ENCODE measurements at places on chromosomes 6 and 20. TPM values are rescaled to one million over a fixed set of nuclear protein-coding genes. Genes with fewer than 3 reads are reported as not detected.

The FGD2 gene
- 16.2 TPM for total RNA-seq

- no peak for DNase-seq
Measured at GRCh38 chr6:146903451-146903850, 300.8 kb upstream of the STXBP5 start.

GRCh38 chr6:142485256-142485655, 183.4 kb downstream of the ADGRG6 start:
- no peak for DNase-seq

DNA sequence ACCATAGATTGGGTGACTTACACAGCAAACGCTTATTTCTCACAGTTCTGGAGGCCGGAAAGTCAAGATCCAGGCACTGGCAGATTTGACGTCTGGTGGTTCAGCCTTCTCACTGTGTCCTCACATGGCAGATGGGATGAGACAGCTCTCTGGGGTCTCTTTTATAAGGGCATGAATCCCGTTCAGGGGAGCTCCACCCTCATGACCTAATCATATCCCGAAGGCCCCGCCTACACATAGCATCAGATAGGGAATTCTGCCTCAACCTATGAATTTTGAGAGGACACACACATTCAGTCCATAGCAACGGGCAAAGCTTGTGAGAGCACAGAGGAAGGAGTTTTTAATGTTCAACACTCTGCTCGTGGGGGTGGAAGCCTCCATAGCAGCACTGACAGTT, 27.5 kb downstream of the DAAM2 start:
- no peak for DNase-seq

The RARS2 gene
- total RNA-seq, result 14.1 TPM

GRCh38 chr6:24822696-24823095, 24.0 kb upstream of the ARMH2 start:
- no peak for DNase-seq

GRCh38 chr6:7234547-7234946, 78.5 kb downstream of the SSR1 start:
- no peak for DNase-seq

DNA sequence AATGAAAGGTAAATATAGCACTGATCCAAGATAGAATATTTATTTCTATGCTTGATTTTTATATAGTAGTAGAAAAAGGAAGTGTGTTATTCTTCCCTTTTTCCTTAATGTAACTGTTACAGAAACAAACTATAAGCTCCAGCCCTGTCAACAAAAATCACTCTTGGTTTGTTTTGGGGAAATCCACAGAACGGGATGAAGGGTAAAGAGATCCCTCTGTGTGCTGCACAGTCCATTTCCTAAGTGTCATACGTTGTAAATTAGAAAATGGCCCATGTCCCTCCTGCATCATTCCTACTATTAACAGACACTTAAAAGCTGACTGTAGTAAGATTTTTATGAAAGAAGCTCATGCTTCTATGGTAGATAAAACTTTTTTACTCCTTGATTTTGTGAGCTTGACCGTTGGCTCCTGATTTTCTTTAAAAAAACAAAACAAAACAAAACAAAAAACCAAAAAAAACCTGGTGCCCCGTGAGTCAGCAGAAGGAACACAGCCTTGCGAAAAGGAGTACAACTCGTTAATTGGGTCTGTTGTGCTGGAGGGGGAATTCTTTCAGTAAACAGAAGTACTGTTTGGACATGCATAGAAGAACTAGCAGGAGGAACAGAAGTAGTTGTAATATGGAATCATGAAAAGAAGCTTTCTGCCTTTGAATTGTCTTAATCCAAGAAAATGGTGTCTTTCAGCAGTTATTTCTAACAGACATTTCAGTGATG, 67.5 kb downstream of the RTN4IP1 start:
- DNase-seq, result no peak

The RNF217 gene
- total RNA-seq, result 25.7 TPM

- no peak for DNase-seq
Measured at GRCh38 chr20:41960166-41960565, 342.0 kb upstream of the CHD6 start.

The PAX1 gene
- not detected for total RNA-seq

DNA sequence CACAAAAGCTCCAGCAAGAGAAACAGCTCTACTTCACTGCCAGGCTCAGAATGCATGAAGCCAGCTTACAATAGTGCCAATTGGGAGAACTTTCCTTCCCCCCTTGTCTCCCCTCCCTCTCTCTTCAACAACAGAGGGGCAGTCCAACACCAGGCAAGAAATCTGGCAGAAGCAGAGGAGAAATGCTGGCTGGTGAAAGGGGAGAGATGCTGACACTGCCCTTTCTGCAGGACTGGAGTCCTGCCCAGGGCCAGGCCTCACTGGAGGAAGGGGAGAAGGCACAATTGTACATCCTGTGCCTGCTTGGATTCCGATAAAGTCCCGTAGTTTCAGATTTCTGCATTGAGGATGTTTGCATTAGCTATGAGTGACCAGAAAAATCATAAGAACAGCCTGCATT, 148.6 kb downstream of the LRRC1 start:
- DNase-seq, result no peak

GRCh38 chr20:11227602-11228001, 553.8 kb upstream of the JAG1 start:
- DNase-seq, result no peak

DNA sequence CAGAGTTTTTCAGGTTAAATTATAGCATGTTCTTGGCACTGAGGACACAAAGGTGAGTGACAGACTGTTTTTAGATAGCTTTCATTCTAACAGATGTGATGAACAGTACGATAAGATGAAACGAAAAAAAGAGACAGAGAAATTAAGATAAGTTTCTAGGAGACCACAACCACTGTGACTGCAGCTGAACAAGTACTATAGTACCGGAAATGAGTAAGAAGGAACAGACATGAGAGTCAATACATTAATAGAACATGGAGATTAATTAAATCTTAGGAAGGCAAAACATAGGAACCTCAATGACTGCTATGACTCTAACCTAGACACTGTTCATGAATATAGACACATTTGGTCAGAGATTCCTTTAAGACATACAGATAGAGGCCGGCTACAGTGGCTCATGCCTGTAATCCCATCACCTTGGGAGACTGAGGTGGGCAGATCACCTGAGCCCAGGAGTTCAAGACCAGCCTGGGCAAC, 40.2 kb downstream of the HBS1L start:
- no peak for DNase-seq

DNA sequence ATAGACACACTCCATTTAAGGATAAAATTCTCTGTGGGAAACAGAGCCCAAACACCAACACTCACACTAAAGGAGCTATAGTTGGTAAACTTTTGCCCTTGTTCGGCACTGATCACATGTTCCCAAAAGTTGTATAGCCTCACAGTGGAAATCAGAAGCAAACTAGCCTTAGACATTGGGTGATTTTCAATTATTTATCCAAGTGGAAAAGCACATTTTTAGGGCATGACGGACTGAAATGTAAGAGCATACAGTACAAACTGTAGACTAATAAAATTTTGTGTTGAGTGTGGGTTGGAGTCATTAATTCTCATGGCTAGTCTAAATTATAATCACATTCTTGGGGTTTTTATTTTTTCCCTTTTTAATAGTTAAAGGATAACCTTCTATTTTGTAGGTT, 202.4 kb downstream of the MOXD1 start:
- DNase-seq, result no peak

The RFX6 gene
- total RNA-seq, result not detected

The BPIFA1 gene
- total RNA-seq, result not detected

The SNAP91 gene
- 5.2 TPM for total RNA-seq

- DNase-seq, result no peak
Measured at GRCh38 chr6:35209622-35210247, 4.0 kb upstream of the SCUBE3 start.

DNA sequence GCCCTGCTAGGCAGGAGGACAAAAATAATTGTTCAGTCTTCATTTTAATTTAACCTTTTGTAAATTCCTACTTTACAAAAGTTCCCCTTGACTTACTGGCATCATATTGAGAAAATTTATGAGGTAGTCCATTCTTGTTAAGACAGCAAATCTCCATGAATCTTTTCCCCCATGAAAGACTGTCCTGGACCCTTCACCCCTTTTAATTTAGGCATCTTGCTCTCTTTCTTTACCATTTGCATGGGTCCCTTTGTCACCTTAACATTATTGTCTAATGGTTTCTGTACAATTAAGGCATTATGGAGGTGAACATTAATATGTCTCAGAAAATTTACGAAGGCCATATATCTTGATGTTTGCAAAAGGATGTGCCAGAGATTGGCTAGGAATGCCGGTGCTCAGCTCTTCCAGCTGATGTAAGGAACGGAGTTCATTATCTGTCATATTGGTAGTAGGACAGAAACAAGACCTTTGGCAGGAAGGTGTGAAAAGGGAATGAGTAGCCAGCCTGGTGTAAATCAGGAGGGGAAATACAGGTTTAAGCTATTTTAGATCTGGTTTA, 382.8 kb upstream of the TSHZ2 start:
- DNase-seq, result no peak

DNA sequence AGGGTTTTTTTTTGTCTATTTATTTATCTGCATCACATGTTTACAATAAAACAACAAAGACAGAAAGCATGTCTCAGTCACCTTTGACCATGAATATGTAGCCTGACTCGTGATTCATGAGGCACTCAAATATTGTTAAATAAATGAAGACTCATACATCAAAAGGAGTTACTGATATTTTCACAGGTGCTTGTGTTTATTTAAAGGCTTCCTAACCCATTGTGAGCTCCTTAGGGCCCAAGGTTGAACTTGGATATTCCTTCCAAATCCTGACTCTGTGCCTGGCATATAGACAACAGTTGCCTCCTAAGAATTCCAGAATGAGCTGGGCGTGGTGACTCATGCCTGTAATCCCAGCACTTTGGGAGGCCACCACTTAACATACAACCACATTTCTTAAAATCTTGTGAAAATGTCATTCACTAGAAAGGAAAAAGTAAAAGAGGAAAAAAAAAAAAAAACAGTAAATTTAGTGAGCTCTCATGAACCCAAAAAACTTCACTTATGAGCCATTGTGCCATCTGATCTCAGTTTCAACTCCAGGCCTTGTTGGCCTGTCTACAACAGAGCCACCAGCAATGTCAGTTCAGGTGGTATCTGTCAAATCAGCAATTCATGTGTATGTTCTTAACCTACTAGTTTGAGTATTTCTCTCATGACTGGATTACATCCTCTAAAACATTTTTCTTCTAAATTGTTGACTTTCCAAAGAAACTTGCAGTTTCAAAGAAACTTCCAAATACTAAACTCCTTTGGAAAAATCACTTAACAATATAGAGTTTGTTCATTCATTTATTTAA, 162.7 kb upstream of the MARCKS start:
- DNase-seq, result peak; percentile 17

The TRIM15 gene
- not detected for total RNA-seq

DNA sequence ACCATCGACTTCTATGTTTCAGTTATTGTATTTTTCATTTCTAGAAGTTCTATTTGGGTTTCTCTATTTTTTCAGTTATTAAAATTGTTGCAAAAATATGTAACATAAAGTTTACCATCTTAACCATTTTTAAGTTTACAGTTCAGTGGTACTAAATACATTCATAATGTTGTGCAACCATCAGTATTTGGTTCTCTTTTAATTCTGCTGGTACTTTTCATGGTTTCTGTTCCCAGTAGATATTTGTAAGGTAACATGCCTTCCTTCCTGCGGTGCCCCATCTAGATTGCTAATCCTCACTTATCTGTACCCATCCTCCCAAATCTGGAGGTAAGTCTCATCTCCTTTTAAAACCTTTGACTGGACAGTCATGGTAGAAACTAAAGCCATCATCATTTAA, 47.9 kb downstream of the TGM2 start:
- no peak for DNase-seq

DNA sequence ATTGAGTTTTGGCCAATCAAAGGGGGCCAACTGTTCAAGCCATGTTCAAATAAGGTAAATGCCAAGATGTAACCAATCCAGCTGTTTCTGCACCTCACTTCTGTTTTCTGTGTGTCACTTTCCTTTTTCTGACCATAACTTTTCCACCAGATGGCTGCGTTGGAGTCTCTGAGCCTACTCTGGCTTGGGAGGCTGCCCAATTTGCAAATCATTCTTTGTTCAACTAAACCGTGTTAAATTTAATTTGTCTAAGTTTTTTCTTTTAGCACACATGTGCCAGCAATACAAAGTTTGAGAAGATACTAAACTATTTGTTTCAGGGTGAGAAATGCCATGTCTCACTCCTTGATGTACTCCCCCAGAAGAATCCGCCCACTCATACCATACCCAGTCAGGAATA, 52.1 kb downstream of the IYD start:
- no peak for DNase-seq

DNA sequence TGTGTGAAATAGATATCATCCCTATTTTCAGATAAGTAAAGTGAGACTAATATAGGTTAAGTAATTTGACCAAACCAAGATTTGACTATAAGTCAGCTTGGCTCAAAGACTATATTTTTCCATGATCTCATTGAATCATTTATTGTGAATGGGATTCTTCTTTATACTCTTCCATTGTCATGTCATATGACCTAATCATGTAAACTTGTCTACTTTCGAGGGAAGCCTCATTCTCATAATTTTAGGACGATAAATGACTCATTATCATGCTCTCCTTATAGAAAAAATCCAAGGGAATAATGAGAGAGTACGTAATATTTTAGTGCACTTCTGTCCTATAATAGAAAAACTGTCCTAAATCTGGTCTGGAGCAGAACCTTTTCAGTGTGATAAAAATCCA, 40.9 kb upstream of the CCN6 start:
- DNase-seq, result no peak

DNA sequence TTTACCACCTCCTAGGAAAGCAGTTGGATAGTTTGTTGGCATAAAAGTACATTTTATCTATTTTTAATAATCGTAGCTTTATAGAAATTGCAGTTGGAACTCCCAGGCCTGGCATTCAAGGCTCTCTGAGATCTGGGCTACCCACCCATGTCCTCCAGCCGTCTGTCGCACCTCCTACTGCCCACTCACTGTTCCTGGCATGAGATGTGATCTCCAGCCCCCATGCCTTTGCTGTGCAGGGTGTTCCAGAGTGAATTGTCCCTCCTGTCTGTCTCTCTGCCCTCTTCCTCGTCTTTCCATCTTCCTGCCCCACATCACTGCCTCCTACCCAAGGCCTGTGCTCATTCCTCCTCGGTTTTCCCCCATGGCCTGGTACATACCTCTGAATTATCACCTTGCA, 50.7 kb downstream of the PTPN1 start:
- DNase-seq, result no peak

DNA sequence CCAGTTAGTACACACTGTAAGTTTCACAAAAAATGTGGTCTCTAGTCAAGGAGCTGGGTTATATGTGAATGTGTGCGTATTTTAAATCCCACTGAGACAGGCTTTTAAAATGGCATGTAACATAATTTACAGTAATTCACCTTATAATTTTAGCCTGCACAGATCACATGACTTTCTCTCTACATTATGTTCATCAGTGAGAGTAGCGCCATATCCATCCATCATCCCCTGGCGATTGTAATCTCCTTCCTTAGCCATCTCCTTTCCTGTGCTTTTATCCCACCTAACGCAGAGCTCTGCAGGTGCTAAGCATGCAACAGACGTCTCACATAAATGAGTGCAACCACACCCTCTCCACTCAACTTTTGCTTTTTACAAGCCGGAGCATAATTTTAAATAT, 210.8 kb downstream of the TBC1D7 start:
- no peak for DNase-seq

The EGFL8 gene
- total RNA-seq, result 18.7 TPM

- no peak for DNase-seq
Measured at GRCh38 chr6:13517116-13517515, 29.7 kb upstream of the GFOD1 start.

The CASS4 gene
- total RNA-seq, result 8.1 TPM

All from esophagus muscularis mucosa (tissue), 4 donors.